ENCODE measurements at places on chromosomes 7 and 10.

DNA sequence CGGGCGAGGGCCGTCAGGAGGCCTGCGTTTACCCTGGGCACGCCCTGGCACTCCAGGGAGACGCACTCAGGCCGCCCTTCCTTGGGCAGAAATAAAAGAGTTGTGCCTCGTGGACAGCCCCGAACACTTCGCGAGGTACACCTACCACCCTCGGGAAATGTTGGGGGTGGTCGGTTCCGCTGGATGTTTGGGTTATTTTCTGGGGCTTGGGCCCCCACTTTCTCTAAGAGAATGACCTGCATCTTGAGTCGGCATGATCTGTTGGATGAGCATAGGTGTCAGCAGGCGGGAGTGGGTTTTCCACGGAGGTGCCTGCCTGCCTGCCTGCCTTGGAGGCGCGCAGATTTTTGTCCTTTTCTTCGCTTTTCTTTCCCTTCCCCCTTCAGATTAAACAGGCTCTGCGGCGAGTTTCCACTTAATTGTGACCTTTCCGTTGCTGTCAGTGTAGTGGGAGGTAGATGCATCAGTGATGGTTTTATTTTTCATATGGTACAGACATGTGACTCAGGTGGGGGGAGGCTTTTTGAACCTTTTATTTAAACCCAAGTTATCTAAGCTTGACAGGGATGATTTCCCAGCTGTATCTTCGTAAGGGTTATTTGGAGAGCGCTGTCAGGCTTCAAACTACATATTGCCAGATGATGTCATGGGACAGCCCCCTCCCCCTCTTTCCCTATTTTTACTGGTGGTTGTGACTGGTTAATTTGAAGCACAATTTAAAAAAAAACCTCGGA, 661 bp downstream of the HECTD2 start:
- no peak for DNase-seq

DNA sequence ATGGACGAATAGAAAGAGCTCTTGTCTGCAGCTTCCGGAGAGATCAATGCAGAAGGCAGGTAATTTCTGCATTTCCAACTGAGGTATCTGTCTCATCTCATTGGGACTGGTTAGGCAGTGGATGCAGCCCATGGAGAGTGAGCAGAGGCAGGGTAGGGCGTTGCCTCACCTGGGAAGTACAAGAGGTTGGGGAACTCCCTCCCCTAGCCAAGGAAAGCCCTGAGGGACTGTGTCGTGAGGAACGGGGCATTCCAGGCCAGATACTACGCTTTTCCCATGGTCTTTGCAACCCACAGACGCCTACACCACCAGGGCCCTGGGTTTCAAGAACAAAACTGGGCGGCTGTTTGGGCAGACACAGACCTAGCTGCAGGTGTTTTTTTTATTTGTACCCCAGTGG, 186.3 kb downstream of the ETV1 start:
- no peak for DNase-seq

DNA sequence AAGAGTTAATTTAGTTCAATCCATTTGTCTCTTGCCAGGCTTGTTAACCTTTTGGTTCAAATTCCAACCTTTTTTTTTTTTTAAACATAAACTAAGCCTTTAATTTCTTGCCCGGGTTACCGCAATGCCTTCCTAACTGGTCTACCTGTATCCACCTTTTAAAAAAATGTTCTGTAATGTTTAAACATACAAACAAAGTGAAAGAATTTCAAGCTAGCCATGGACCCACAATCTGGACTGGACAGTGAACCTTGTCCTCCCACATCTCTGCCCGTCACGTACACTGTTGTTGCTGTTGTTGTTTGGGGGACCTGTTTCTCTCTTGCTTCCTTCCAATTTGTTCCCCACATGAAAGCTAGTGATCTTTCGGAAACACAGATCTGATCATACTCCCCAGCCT, 724.7 kb upstream of the AUTS2 start:
- DNase-seq, result no peak

GRCh38 chr10:70381471-70382421, 679 bp downstream of the LRRC20 start:
- DNase-seq, result peak; percentile 18

- no peak for DNase-seq
These were observed 204.4 kb downstream of the OTUD1 start for GRCh38 chr10:23643111-23643780.

GRCh38 chr10:86688398-86688921, 20.1 kb downstream of the LDB3 start:
- DNase-seq, result peak; percentile 36

DNA sequence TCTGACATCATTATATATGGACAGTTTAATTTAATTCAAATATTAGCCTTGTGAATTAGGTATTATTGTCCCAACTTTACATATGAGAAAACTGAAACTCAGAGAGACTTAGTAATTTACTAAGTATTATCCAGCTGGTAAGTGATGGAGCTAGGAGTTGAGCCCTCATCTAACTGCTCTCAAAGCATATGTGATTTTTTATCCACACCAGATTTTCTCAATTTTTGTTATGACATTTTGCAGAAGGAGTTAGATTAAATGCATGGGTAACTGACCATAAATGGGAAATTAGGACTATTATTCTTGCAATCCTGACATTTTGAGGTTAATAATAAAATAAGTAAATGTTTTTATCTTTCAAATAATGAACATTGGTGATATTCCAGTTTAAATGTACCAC, 778.3 kb upstream of the SORCS1 start:
- DNase-seq, result no peak

- DNase-seq, result no peak
These were observed 63.6 kb upstream of the IGFBP3 start for GRCh38 chr7:45984386-45985295.

GRCh38 chr7:1651031-1651446, 19.0 kb upstream of the ELFN1 start:
- DNase-seq, result no peak

DNA sequence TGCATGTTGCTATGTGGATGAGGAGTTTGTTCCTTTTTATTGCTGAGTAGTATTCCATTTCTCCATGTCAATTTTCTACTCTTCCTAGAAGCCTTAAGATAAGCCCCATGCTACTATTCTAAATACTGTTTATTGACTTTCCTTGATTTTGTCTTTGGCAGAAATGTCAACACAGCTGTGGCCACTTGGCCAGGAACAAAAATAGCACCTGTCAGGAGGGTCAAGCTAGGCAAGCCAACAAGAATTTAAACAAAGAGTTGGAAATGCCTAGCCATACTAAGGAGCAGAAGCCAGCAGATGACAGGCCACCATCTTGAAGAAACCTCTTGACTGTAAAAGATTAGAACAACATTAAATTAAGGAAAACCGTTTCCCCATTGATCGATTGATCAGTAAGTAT, 34.7 kb downstream of the JAZF1 start:
- DNase-seq, result no peak

DNA sequence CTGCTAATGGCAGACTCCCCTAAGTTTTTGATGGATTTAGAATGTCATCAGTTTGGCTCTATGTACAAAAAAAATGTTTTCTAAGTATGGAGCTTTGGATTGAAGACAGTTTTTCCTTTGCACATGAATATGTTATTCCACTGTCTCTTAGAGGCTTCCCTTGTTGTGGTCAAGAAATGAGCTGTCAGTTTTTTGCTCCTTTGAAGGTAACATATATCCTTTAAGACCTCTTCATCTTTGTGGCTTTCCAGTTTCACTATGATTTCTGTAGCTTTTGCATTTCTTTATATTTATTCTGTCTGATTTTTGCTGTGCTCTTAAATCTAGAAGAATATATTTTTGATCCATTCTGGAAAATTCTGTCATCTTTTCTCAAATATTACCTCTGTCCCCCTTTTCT, 15.8 kb upstream of the ODAD2 start:
- no peak for DNase-seq

DNA sequence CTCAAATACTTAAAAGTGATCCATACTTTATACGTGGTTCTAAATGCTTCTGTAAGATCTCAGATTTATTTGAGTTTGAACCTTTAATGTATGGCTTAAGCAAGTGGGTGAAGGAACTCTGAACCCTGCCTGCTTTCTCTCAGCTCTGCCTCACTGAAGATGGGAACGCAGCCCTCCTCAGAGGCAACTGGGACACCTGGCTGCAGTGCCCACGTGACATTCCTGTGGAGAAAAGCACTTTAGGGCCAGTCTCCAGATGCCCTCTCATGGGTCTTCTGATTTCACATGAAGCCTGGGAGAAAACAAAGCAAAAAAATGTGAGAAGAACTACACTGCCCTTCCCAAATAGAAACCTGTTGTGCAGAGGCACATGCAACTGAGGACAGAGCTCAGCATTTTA, 242.6 kb upstream of the ANKRD30A start:
- no peak for DNase-seq
